SK-N-SH (cell line): ENCODE measurements at places on chromosomes 7 and 10. TPM values are rescaled to one million over a fixed set of nuclear protein-coding genes. Genes with fewer than 3 reads are reported as not detected.

- no peak overlapping the region for H3K4me3 ChIP-seq
- H3K36me3 ChIP-seq: no peaks in the 10 kb centered on the region
- H3K27ac ChIP-seq: no peak overlapping the region
- no peaks in the 10 kb centered on the region for H3K27me3 ChIP-seq
- DNase-seq: no peak
Observed at GRCh38 chr7:24540956-24541355, 32.3 kb upstream of the PALS2 start.

DNA sequence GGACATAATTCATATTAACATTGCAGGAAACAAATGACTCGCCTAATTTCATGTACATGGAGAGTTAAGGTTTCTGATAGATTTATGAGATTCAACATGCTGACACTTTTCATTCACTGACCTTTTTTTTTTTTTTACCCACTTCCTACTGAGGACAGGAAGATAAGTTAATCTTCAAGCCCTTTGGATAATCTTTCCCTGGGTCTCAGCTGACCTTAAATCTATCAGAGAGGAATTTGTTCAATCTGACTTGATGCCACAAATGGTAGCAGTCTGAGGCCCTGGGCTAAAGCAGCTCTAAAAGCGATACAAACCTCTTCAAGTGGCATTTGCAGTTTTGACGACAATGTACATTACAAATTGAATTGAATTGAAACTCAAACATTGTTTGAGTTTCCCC lies 493.3 kb upstream of the SORCS1 start:
- no peak overlapping the region for H3K4me3 ChIP-seq
- H3K27ac ChIP-seq: no peak overlapping the region
- no peaks in the 10 kb centered on the region for H3K4me1 ChIP-seq
- no peaks in the 10 kb centered on the region for H3K27me3 ChIP-seq

DNA sequence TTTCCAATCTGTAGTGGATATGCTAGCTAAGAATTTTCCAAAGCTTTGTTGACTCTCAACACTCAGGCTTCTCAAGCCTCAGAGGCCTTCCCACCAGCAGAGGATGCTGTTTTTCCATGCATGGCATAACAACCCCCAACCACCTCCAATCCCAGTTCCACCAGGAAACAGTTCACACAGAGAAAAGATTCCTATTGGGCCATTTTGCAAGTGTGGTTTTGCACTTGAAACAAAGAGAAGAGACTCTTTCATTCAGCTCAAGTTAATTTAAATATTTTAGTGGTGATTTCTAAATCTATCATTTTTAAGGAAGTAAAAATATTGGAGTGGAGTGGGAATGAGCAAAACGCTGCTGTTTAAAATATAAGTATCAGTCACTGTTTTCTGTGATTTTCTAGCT lies 105.6 kb upstream of the COL1A2 start:
- peaks cover 4% of the 10 kb centered on the region; the same call in 1 of the 2 replicates for H3K4me1 ChIP-seq
- peak; percentile 68 for DNase-seq

DNA sequence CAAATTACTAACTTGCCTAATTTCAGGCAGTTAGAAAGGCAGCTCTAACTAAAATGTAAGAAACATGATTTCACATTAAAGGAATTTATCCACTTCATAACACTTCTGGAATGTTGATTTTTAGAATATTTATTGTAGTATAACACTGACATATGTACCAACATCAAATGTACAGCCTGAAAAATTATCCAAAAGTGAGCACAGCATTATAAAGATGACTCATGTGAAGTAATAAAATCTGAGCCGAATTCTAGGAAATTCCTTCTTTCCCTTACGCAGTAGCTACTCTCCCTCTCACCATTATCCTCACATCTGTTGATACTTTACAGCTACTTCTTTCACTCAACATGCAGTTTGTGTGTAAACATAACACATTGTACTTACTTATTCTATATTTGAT lies 610.6 kb downstream of the ZWINT start:
- H3K4me1 ChIP-seq: no peaks in the 10 kb centered on the region
- no peaks in the 10 kb centered on the region for H3K36me3 ChIP-seq
- no peaks in the 10 kb centered on the region for H3K27me3 ChIP-seq
- H3K4me3 ChIP-seq: no peak overlapping the region

DNA sequence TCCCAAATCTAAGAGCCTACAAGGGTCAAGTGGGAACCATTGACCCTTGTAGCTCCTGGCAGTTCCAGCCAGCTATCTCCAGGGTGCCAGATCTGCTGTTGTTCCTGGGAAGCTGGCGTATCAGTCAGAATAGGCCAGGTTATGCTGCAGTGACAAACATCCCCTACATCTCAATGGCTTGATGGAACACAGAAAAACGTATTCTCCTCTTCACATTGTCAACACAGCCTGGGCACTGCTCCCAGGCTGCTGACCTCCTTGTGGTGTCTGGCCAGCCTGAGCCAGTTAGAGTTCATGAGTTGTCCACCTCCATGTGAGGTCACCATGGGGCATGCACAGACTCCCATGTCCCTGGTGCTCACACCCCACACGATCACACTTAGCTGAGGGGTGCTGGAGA lies 9.5 kb upstream of the TNRC18 start:
- no peaks in the 10 kb centered on the region for H3K27me3 ChIP-seq
- H3K4me1 ChIP-seq: peaks cover 9% of the 10 kb centered on the region
- DNase-seq: no peak
- no peak overlapping the region for H3K4me3 ChIP-seq
- no peak overlapping the region for H3K27ac ChIP-seq

DNA sequence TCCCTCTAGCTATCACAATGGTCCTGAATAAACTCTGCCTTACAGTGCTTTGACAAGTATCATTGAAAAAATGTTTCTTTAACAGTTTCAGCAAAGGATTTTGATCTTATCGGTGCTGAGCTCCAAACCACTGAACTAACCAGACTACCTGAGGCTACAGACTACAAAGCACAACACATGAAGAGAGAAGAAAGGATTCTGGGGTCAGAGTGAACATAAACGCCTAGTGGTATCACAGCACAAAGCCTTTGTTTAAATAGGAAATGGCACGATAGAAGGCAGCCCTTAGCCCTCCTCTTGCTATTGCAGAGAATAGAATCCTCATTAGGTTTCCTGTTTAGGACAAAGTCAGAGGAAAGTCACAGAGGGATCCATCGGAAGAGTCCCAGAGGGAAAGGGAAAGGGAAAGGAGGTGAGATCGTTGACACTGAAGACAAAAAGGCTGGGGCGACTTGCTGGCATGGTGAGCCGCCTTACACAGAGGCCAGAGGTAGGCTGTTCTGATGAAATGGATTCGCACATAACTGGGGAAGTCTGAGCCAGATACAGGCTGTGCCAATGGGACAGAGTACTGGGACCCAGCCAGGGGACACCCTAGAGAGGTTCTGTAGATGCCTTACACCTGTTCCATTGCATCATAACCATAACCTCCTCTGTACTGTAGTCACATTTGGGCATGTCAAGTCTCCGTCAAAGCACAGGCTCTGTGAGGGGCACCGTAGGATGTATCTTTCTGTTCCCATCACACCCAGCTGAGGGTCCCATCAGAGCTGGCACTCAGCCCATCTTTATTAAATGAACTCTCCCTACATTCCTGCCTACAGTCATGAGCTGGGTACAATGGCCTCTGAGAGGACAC lies 71.5 kb downstream of the XPNPEP1 start:
- no peaks in the 10 kb centered on the region; the same call in 1 of the 2 replicates for H3K27me3 ChIP-seq
- no peaks in the 10 kb centered on the region for H3K4me1 ChIP-seq
- peak overlapping the region; percentile 31; the same call in 1 of the 2 replicates for H3K4me3 ChIP-seq
- H3K27ac ChIP-seq: no peak overlapping the region
- no peak for DNase-seq

TCAF2 gene
- polyA plus RNA-seq: 19.5 and 23.3 TPM in 2 replicates

DNA sequence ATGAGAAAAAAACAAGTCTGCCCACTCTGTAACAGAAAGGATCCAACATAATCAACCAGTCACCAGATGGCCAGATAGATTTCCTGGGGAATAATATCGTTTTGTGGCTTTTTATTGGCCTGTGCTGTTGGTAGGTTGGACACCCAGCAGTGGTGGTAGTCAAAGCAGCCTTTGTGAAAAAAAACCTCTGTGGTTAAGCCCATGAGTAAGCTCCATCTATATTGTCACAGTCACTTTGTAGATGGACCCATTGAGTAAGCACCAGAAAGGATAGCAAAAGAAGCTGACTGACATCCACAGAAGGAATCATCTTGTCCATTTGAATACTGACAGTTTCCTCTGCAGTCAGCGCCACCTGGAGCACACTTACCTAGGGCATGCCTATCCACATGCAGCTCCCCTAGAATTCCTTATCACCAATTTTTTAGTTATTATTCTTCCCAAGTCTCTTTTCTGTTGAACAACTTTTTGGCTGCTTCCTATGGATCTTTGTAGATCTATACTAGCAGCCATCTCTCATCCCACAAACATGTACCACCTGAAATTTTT lies 96.9 kb downstream of the IQUB start:
- no peak for DNase-seq
- no peaks in the 10 kb centered on the region for H3K36me3 ChIP-seq
- H3K4me1 ChIP-seq: no peaks in the 10 kb centered on the region
- no peak overlapping the region for H3K4me3 ChIP-seq
- no peak overlapping the region for H3K27ac ChIP-seq

- no peak overlapping the region for H3K4me3 ChIP-seq
- H3K36me3 ChIP-seq: peaks cover 18% of the 10 kb centered on the region
- peaks cover 20% of the 10 kb centered on the region; the same call in 1 of the 2 replicates for H3K4me1 ChIP-seq
Observed at GRCh38 chr10:58282615-58283014, 13.7 kb downstream of the CISD1 start.

- H3K27ac ChIP-seq: no peak overlapping the region; the same call in 1 of the 2 replicates
- no peak for DNase-seq
- H3K4me1 ChIP-seq: no peaks in the 10 kb centered on the region; the same call in 1 of the 2 replicates
- H3K4me3 ChIP-seq: no peak overlapping the region
- no peaks in the 10 kb centered on the region for H3K36me3 ChIP-seq
Observed at GRCh38 chr10:61503051-61503450, 49.9 kb upstream of the TMEM26 start.

GRCh38 chr7:100215895-100216294 lies 3.9 kb upstream of the PVRIG start:
- DNase-seq: no peak
- H3K4me1 ChIP-seq: no peaks in the 10 kb centered on the region
- no peak overlapping the region for H3K4me3 ChIP-seq
- H3K27ac ChIP-seq: no peak overlapping the region

DNA sequence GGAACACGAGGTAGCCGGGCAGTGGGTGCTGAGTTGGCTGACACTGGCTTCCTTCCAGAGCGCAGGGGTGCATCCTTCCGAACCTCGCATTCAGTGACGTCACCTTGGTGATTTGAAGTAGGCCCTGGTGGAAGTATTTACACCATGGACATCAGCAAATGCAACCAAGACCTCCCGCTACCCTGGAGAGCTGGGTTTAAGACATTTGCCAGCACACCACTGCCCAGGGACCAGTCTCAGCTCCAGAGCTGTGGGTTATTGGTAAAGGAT lies 106.4 kb upstream of the GPR26 start:
- no peak overlapping the region for H3K4me3 ChIP-seq
- H3K4me1 ChIP-seq: no peaks in the 10 kb centered on the region
- H3K27me3 ChIP-seq: no peaks in the 10 kb centered on the region

DNA sequence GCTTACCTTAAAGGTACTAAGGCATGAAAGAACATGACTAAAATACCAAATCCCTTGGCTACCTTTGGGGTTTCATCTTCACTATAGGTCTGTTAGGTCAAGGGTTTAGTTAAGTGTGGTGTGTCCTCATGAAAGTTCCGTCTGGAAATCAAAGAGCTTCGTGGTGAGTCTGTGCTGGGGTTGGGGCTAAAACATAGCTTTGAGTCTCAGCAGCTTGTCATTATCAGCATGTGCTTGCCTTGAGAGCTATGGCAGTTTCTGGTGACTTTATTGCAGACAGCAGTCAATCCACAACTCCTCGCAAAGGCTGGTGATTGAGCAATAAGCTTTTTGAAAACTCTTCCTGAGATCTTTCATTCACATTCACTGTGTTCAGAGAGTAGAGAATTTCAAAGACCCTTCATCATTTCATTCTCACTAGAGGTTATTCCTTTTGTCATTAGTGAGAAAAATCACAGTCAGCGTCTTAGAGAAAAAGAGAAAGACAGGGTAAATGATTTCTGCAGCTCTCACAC lies 53.2 kb upstream of the CCDC6 start:
- DNase-seq: no peak
- H3K36me3 ChIP-seq: no peaks in the 10 kb centered on the region
- no peaks in the 10 kb centered on the region for H3K27me3 ChIP-seq
- H3K27ac ChIP-seq: no peak overlapping the region
- H3K4me3 ChIP-seq: no peak overlapping the region

- no peak for DNase-seq
- H3K27ac ChIP-seq: no peak overlapping the region
- H3K27me3 ChIP-seq: no peaks in the 10 kb centered on the region
- peaks cover 12% of the 10 kb centered on the region for H3K4me1 ChIP-seq
- no peaks in the 10 kb centered on the region for H3K36me3 ChIP-seq
Observed at GRCh38 chr10:35369049-35369611, 32.8 kb downstream of the CCNY start.

AGR2 gene
- not detected in 2 replicates for polyA plus RNA-seq

GRCh38 chr7:129617178-129617577 lies 5.7 kb downstream of the NRF1 start:
- peaks cover 18% of the 10 kb centered on the region for H3K4me1 ChIP-seq
- peaks cover 14% of the 10 kb centered on the region for H3K36me3 ChIP-seq
- no peaks in the 10 kb centered on the region for H3K27me3 ChIP-seq
- no peak for DNase-seq

DNA sequence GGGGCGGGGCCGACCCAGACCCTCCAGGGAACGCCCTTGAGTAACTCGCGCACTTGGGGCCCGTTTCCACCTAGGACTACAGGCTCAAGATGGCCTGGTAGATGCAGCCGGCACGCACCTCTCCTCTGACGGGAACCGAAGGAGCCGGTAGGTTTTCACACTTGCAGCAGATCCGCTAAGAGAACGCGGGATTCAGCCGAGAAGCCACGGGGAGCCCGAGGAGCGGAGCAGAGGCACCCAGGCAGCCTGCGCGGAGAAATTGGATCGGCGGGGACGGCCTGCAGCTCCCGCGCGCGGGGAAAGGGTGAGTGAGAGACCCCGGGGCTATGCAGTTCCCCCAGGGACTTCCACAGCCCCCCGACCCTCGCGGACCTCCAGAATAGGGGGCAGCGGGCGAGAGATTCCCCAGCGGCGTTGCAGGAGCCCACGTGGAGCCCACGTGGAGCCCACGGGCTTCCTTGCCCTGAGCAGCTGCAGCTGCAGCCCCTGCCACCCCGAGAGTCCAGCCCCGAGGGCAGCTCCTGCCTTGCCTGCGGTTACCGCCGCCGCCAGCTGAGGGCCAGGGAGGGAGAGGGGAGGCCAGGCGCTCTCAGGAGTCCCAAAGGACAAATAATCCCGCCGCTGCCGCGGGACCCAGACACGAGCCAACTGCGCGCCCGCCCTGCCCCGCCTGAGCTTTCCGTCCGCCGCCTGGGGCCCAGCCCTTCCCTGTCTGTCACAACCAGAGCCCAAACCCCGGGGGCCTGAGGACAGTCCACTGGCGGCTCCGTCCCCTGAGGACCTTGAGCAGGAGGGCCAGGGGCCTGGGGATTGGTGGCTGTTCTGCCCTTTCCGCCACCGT lies 13.1 kb downstream of the IFT22 start:
- H3K4me1 ChIP-seq: no peaks in the 10 kb centered on the region
- DNase-seq: peak; percentile 80
- H3K4me3 ChIP-seq: peak overlapping the region; percentile 46; the same call in 1 of the 2 replicates

LIPK gene
- polyA plus RNA-seq: not detected in 2 replicates

UCMA gene
- polyA plus RNA-seq: not detected in 2 replicates
